Stimulated activated CD8-positive, alpha-beta memory T cell treated with anti-CD3 and anti-CD28 coated beads, Interleukin-15, amount 100 ng/mL, for 1 hour (primary cell): ENCODE measurements at places on chromosomes 6 and 20.

DNA sequence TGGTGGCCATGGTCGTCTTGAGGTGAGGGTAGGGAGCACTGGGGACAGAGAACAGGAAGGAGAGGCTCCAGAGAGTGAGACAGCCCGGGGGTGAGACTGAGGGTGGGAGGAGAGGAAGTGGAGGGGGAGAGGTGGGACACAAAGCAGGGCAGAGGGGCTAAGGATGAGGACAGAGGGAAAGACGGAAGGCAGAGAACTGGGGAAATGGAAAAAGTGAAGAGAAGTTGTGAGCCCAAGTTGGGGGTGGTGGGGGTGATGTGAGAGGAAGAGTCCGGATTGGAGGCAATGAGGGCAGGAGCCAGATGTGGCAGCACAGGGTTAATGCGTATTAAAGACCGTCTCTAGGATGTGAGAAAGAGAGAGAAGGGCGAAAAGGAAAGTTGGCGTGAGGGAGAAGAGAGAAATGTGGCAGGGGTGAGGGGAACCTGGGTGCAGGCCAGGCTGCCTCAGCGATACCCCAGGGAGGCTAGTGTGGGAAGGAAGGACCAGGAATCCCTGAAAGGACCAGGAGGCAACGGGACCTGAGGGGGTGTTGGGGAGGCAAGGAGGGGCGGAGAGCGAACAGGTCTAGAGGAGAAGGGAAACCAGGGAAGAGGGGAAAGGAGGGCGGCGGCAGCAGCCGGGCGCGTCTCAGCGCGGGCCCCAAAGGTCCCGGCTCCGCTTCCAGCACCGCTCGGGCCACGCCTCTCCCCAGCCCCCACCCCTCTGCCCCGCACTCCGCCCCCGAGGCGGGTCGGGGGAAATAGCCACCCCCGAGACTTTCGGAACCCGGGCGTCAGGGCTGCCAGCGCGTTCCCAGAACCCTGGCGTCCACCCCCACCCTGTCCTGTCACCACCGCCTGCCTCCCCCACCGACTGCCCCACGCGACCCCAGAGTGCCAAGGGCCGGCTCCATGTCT, at the start of gene PPP1R18:
Gene PPP1R18, minus strand, starts transcription at position 637 of the 899 bp plus-strand sequence. Its CDS starts 627 bp downstream, at position 10.
- peak; percentile 80 for DNase-seq

DNA sequence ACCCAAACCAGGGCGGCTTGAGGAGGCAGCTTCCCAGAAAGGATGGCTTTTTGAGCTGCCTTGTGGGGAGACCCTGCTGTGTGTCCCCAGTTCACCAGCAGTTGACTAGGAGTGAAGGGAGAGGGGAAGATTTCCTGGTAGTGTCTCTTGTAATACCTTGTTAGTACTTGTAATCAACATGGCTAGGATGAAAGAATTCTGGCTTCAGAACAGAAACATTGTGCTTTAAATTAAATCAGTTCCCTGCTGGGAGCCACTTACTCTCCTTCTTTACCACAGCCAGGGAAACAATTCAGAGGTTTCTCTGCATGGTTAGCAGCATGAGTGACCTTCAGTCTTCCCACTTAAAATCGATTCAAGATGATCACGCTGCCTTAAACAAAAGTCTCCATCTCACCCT, 525.4 kb upstream of the ID4 start:
- DNase-seq: no peak

DNA sequence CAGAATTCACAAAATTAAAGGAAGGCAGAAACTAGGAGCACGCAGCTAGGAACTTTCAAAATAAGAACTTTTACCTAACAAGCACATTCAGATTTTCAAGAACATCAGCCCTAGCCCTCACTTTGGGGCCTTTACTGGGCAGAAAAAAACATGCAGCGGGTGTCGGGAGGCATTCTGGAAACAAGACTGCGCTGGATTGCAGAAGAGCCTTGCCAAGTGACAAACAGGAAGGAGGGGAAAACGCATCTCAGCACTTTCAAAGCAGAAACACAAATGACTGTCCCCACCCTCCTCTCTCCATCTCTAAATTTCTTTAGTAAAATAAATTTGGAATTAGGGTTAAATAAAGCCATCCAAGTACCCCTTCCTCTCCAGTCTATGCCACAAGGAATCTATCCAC, 74.6 kb upstream of the RREB1 start:
- DNase-seq: no peak

DNA sequence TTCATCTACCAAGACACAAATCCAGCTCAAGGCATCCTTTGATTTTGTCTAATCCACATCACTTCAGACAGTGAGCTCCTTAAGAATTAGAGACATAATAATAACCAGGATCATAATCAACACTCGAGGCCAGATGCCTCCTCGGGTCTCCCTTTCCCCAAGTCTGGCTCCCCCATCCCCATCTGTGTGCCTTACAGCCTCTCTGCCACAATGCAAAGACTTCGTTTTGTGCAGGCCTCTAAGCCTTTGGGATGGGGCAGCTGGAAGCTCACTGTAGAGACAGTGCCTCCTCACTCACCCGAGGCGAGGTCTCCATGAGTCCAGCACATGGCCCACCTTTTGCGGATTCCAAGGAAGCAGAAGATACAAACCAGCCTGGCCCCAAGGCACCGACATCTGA, 30.3 kb downstream of the LRFN2 start:
- no peak for DNase-seq

DNA sequence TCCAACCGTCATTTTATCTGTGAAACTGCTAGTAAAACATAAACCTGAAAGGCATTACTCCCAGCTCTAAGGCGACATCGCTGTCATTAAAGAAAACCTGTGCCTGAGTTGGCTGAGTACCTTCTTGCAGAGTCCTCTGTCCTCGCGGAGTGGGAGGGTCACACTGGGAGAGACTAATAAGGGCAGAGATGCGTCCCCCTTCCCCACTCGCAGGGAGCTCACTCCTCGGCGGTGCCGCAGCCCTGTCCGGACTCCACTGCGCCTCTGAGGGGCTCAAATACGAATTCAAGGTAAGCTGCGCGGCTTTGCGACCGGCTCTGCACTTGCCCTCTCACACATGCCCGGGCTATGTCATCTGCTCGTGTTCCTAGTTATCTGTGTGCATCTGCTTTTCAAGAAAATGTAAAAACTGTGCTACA, at the start of gene COL19A1:
Gene COL19A1, plus strand, starts transcription at position 206 of the 419 bp plus-strand sequence. CDS start 13,012 bp downstream, outside the sequence.
- DNase-seq: no peak

GRCh38 chr6:15713325-15713724, 50.5 kb upstream of the DTNBP1 start:
- no peak for DNase-seq

DNA sequence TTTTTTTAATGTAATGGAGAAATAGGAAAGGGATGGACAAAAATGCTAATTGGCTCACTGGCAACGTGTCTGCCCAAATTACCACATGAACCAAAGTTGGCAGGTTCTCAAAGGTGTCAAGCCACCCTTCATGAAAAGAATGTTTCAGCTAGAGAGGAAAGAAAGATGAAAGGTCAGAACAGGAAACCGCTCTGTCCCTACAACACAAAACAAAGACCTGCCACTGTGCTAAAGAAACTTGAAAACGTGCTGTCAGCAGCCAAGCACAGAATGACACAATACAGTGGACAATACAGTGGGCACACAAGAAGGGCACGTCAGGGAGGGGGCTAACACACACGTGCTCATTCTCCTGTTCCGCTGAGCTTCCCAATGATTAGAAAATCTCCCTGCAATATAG, 4.9 kb downstream of the PREP start:
- DNase-seq: no peak

DNA sequence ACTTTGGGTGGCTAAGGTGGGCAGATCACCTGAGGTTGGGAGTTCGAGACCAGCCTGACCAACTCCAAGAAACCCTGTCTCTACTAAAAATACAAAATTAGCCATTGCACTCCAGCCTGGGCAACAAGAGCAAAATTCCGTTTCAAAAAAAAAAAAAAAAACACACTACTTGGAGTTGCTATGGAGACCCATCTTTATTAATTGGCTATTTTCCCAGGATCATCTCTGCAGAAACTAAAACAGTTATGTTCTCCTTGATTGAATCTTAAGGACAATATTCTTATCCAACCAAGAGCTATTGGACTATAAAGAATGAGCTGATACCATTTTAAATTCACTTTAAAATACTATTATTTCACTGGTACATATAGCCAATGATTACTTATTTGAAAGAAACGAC, 14.7 kb downstream of the AKIRIN2 start:
- no peak for DNase-seq

GRCh38 chr6:135657207-135657606, 159.7 kb upstream of the AHI1 start:
- DNase-seq: no peak

- no peak for DNase-seq
These were observed 2.8 kb downstream of the FOXS1 start for GRCh38 chr20:31842471-31843157.

- DNase-seq: no peak
These were observed 298.4 kb upstream of the MOCS1 start for GRCh38 chr6:40232698-40233097.

DNA sequence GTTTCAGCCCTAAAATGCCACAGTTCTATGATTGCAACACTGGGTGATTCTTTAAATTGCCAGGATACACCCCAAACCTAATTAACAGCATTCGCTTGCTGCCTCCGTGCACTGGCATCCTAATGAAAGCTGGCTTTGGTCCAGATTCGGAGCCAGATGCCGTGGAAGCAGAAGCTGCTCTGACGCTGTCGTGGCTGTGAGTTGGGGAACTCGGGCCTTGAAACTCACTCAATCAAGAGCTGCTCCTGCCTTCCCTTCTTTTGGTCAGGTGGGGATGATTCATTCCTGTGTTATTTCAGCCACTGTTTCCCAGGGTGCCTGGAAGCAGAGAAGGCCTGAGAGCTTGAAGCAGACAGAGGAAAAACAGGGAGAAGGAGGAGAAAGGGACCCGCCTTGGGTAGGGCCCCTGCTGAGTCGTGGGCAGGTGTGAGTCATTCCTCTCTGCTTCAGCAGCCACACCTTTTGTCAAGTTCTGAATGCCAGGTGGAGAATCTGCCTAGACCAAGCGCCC, 36.2 kb upstream of the DSP start:
- no peak for DNase-seq

DNA sequence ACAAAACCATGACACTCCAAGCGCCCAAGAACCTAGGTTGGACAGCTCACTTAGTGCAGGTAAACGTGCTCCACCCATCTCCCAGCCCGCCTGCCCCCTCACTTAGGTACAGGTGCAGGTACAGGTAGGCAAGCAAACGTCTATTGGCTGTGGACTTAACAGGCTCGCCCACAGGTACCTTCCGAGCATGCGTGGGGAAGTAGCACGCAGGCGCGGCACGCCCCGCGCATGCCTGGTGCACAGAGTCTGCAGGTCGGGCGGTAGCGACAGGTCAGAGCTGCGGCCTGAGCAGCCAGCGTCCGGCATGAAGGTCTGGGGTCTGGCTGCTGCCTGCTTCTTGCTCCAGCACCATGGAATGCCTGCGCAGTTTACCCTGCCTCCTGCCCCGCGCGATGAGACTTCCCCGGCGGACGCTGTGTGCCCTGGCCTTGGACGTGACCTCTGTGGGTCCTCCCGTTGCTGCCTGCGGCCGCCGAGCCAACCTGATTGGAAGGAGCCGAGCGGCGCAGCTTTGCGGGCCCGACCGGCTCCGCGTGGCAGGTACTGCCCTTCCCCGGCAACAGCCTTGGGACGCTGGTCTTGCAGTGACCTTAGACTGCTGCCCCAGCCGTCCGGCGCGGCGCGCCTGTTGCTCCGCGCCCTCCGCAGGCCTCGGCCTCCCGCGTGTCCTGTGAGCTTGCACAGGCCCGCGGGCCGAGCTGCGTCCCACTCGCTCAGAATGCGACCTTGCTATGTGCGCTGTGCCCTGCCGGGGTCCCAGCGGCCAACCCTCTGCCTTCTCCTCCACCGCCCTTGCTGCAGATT, at the start of gene MRS2:
Gene MRS2, plus strand, starts transcription at position 240 of the 804 bp plus-strand sequence. Its CDS starts 111 bp downstream, at position 351.
- peak; percentile 38 for DNase-seq

DNA sequence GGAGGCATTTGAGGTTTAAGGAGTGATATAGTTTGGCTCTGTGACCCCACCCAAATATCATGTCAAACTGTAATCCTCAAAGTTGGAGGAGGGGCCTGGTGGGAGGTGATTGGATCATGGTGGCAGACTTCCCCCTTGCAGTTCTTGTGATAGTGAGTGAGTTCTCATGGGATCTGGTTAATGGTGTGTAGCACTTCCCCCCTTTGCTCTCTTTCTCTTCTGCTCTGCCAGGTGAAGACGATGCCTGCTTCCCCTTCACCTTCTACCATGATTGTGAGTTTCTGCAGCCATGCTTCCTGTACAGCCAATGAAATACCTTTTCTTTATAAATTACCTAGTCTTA, 1.7 kb upstream of the HDDC2 start:
- DNase-seq: no peak

DNA sequence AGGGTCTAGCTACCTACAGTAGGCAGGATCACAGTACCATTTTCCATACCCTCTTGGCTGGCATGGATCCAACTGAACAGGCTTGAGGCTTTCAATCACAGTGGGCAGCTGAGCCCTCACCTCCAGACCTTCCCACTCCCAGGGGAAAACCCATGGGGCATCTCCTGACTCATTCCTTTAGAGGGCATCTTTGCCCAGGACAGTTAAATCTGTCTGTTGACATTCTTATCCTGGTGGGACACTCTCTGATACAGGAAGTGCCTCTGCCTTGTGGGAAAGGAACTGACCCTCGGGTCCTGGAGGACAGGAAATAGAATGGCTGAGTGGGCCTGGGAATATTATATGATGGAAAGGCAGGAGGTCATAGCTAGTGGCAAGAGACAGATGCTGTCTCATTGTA, 10.2 kb upstream of the EPB41L1 start:
- no peak for DNase-seq

DNA sequence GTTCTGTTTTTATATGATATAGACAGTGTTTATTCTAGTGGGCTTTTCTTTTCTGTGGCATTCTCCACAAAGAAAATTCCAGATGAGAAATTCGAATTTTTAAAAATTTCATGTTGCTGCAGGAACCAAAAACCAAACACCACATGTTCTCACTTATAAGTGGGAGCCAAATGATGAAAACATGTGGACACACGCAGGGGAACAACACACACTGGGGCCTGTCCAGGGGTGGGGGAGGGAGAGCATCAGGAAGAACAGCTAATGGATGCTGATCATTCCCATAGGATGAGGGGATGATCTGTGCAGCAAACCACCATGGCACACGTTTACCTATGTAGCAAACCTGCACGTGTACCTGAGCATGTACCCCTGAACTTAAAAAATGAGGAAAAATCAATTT, 499.0 kb upstream of the SLC35B3 start:
- no peak for DNase-seq

GRCh38 chr20:24643731-24644626, 174.6 kb downstream of the SYNDIG1 start:
- DNase-seq: no peak

- DNase-seq: peak; percentile 30
These were observed 1.2 kb downstream of the TRIB3 start for GRCh38 chr20:381581-382290.

GRCh38 chr20:61862881-61863280, 202.8 kb downstream of the TAF4 start:
- no peak for DNase-seq
